ENCODE measurements at places on chromosomes 11 and 22.

GRCh38 chr11:93689240-93689639, 27.8 kb downstream of the CEP295 start:
- DNase-seq, result no peak

GRCh38 chr11:117482881-117483280, 155.2 kb downstream of the CEP164 start:
- DNase-seq, result no peak

- DNase-seq, result peak; percentile 27
These were observed 458 bp downstream of the RTN4R start for GRCh38 chr22:20267441-20268278.

- peak; percentile 59 for DNase-seq
These were observed at the start of gene RRP7A for GRCh38 chr22:42519525-42520401. Gene RRP7A, minus strand, starts transcription at chr22:42519796. Its CDS starts 10 bp downstream, at chr22:42519786.

- DNase-seq, result peak; percentile 2
These were observed 531.1 kb downstream of the BRD1 start for GRCh38 chr22:49296561-49296960.

- no peak for DNase-seq
These were observed 620.9 kb upstream of the CADM1 start for GRCh38 chr11:116124922-116125714.

DNA sequence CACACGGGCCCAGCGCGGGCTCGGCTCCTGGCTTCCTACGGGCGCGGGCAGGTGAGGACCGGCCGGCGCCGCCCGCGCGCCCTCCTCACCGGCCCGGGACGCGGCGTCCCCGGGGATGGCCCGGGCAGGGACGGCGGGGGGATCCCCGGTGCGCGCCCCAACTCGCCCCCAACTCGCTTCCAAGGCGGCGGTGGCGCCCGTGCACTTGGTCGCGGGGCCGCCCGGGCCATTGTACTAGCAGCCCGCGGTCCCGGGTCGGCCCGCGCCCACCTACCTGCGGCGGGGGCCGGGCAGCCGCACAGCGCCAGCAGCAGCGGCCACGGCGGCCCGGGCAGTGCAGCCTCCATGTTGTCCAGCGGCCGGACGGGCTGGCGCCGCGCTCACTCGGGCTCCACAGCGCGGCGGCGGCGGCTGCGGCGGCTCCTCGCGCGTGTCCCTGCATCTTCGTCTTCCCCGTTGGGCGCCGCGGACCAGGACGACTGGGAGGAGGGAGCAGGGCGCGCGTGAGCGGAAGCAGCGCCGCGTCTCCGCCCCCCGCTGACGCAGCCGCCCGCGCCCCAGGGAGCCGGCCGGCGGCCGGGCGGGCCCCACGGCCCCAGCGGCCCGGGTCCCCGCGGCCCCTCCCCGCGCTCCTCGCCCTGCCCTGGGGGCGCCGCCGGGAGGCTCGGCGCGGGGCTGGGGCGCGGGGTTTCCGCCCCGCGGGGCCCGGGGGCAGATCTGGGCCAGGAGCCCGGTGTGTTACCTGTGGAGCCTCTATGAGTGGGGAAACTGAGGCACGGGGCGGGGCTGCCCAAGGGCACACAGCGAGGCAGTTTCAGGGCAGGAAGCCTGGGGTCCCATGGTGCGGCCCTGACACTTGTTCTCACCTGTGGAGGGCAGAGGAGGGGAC, 159.3 kb upstream of the GRK3 start:
- peak; percentile 48 for DNase-seq

- DNase-seq, result no peak
These were observed 77.1 kb downstream of the DHCR7 start for GRCh38 chr11:71370895-71371673.

DNA sequence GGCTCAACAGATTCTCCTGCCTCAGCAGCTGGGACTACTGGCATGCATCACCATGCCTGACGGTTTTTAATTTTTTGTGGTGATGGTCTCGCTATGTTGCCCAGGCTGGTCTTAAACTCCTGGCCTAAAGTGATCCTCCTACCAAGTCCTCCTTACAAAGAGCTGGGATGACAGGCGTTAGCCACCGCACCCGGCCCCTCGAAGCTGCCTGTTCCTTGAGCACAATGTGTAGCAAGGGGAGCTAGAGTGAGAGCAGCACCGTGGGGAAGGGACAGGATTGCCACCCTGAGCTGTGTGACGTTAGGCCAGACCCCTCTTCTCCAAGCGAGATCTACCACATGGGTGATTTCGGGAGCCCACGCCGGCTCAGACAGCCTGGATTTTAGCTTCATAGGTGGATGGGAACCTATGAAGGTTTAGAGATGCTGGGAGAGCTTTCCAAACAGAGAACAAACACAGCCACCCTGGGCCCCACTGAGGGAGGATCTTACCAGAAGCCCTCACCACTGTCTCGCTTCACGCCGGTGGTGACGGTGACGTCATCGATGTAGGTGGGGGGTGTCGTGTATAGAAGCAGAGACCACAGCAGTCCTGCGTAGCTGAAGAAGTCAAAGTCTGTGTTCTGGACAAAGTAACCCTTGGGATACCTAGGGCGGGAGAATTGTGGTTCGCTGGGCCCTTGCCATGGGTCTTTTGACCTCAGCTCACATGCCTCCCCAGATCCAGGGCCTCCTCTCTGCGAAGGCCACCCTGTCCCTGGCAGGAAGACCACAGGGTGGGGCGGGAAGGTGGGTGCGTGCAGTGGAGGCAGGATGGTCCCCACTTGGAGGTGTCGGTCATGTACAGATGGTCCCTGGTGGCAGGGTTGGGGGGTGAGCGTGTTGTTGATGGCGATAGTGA, 23.1 kb downstream of the RGL4 start:
- no peak for DNase-seq

- peak; percentile 67 for DNase-seq
These were observed at the start of gene TP53I11 for GRCh38 chr11:44950625-44951476. Gene TP53I11, minus strand, starts transcription at chr11:44950883. Its CDS starts 12,548 bp downstream, at chr11:44938335.

GRCh38 chr22:49886346-49887063, 31.7 kb downstream of the ALG12 start:
- DNase-seq, result no peak

Data from progenitor cell of endocrine pancreas (in vitro differentiated cells).